Activated T-cell treated with anti-CD3 and anti-CD28 coated beads, Interleukin-2, amount 50 U/mL, for 24 hours (primary cell): ENCODE measurements at places on chromosomes 2 and 18.
A peak's percentile ranks its signal among the peaks of the same experiment; 100 is the strongest.

DNA sequence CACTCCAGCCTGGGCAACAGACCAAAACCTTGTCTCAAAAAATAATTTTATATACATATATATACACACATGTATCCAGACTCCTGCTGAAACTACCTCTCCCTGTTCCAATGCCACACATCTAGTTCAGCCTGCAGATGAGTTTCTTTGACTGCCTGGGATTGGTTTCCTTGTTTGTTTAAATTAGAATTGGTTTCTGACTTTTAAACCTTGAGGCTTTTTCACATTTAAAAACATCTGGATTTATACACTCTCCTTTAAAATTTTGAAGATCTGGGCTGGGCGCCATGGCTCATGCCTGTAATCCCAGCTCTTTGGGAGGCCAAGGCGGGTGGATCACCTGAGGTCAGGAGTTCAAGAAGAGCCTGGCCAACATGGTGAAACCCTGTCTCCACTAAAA is 21.8 kb upstream of the CXCR1 start:
- no peaks in the 10 kb centered on the region for H3K27me3 ChIP-seq
- DNase-seq: no peak
- no peak overlapping the region for H3K27ac ChIP-seq
- no peaks in the 10 kb centered on the region for H3K36me3 ChIP-seq
- H3K4me1 ChIP-seq: peaks cover 9% of the 10 kb centered on the region

- peaks cover 42% of the 10 kb centered on the region for H3K27me3 ChIP-seq
- H3K4me1 ChIP-seq: peaks cover 10% of the 10 kb centered on the region
- no peak for DNase-seq
- H3K36me3 ChIP-seq: no peaks in the 10 kb centered on the region
- H3K4me3 ChIP-seq: no peak overlapping the region
- no peak overlapping the region for H3K27ac ChIP-seq
Measured at GRCh38 chr2:162198239-162198638, 45.0 kb downstream of the FAP start.

GRCh38 chr18:63140997-63141777 is 178.4 kb downstream of the BCL2 start:
- H3K4me1 ChIP-seq: peaks cover 76% of the 10 kb centered on the region
- no peak for DNase-seq
- no peaks in the 10 kb centered on the region for H3K27me3 ChIP-seq
- peaks cover 48% of the 10 kb centered on the region for H3K36me3 ChIP-seq
- H3K4me3 ChIP-seq: no peak overlapping the region

DNA sequence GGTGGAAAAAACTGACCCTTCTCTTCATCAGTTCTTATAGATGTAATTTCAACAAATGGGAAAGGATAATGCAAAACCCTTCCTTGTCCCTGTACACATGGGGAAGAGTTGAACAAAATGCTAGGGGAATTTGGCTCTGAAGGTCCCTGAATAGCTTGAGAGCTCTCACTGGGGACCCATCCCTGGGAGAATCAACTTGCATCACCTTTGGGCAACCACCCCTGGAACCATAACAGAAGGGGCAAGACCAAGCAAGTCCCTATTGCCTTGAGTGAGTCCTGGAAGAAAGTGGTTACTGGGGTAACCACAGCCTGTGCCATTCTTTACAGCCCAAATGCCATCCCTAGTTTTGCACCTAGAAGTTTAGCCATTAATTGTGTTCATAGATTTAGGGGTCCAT is 52.2 kb upstream of the B3GNT2 start:
- H3K36me3 ChIP-seq: peaks cover 3% of the 10 kb centered on the region
- H3K27ac ChIP-seq: no peak overlapping the region

DNA sequence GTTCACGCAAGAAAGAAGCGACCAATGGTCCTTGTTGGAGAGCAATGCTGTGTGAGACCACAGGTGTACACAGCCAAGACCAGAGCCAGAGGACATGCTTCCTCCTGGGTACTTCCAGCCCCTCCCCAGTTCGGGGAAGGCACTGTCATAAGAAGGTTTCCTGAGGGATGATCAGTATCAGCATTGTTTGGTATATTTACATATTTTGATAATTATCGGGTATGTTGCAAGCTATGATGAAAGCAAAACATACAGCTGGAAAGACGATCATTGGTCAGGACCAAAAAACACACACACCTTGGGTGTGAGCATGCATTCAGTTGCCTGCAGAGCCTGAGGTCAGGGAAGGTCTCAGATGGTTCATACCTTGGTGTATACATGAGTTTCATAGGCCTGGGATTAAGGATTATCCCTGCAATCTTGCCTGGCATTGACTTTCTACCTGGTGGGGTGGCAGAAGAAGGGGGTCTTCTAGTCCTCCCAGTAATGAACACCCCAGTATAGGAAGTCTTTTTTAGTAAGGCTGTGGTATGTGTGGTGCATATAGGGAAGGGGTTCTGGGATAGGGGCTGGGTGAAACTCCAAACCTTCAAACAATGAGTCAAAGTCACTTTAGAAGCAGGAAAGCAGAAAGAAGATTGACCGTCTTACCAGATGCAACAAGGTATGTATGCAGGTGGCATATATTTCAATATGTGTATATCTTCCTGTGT is 2.9 kb downstream of the SERPINB2 start:
- H3K4me1 ChIP-seq: peaks cover 6% of the 10 kb centered on the region
- H3K4me3 ChIP-seq: no peak overlapping the region
- H3K27ac ChIP-seq: no peak overlapping the region
- H3K36me3 ChIP-seq: no peaks in the 10 kb centered on the region
- H3K27me3 ChIP-seq: peaks cover 31% of the 10 kb centered on the region

- no peak overlapping the region for H3K4me3 ChIP-seq
- peaks cover 28% of the 10 kb centered on the region for H3K27me3 ChIP-seq
- H3K4me1 ChIP-seq: peaks cover 27% of the 10 kb centered on the region
- no peak for DNase-seq
Measured at GRCh38 chr18:58041633-58042032, 2.4 kb upstream of the NEDD4L start.

DNA sequence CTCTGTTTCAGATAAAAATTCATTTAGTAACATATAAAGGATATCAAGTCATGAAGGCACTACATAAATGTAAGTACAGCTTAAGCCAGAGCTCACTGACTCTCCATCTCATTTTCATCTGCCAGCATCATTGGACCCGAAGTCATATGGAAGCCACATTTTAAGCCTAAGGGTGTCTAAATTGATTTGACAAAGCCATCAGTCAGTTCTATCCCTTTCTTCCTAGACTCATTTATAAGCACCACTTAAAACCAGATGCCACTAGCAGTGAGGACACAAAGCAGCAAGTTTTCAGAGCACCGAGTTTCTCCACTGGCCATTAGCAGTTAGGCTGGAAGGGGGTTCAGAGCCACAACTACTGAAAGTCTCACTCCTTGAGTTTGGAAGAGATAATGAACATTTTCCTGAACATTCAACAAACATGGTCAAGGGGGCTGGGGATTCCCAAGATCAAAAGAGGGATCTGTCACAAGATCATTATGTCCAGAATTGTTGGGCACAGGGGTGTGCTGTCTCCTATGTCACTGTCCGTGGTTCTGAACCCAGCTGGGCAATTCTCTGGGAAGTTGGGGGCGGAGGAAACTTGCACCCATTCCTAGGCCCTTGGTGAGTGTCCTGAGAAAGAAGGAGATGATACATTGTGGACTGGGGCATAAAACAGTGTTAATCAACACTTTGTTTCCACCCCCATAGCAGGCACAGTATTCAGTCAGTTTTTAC is 158.5 kb upstream of the LMAN1 start:
- H3K4me1 ChIP-seq: no peaks in the 10 kb centered on the region
- no peak overlapping the region for H3K27ac ChIP-seq
- H3K27me3 ChIP-seq: peaks cover 2% of the 10 kb centered on the region
- H3K4me3 ChIP-seq: no peak overlapping the region

DNA sequence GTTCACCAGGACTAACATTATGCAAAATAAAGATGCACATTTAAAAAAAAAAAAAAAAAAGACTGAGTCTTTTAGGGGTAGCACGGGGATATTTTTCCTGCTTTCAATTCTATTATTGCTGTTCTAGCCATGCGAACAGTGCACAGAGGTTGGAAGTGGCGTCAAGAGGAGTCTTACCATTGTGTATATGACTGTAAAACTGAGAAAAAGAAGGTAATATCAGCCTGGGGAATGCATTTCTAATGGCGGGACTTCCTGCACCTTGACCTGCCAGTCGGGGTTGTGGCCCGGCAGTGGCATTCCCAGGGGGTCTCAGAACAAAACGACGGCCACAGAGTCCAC is 48.5 kb upstream of the ATP6V1B1 start:
- H3K4me3 ChIP-seq: peak overlapping the region; percentile 68
- peaks cover 26% of the 10 kb centered on the region for H3K4me1 ChIP-seq
- DNase-seq: no peak
- peaks cover 93% of the 10 kb centered on the region for H3K27me3 ChIP-seq

DNA sequence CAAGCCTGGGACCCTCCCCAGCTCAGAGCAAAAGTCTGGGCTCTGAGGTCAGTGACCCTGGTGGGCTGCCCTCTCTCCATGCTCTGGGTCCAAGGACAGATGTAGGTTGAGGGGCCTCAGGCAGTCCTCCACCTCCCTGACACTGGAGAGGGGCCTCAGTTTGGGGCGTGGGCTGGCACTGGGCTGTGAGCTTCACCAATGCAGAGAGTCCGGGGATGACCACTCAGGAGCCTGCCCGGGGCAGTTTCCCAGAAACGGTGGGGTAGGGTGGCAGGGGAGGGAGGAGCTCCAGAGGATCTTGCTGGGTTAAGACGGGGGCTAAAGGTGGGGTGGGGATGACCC is 40.5 kb upstream of the SMAD7 start:
- H3K4me1 ChIP-seq: peaks cover 3% of the 10 kb centered on the region
- H3K36me3 ChIP-seq: no peaks in the 10 kb centered on the region
- no peak for DNase-seq
- H3K27ac ChIP-seq: no peak overlapping the region
- no peak overlapping the region for H3K4me3 ChIP-seq

DNA sequence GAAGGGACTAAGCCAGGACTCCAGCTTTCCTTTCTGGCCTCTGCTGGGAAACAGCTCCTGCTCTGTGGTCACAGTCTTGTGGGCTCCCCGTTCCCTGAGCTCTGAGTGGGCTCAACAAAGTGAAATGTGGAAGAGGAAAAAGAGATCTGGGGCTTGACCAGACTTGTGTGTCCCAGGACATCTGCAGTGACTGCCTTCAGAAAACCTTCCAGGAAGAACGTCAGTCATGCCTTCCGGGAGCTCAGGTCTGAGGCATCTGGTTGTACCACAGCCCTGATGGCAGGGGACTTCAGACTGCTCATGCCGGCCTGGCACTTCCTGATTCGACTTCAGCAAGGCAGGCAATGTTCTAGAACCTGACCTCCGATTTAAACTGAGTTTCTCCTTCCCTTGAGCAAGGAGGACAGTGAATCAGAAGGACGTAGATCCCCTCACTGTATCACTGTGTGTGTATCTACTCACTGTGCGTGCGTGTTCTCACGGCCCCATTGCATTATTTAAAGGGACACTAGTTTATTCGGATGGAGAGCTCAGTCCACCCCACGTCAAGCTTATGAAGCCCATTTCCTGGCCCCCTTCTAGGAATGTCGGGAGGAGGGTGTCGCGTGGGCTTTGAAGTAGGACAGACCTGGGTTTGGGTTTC is 548 bp upstream of the FBLN7 start:
- peaks cover 12% of the 10 kb centered on the region for H3K4me1 ChIP-seq
- H3K4me3 ChIP-seq: peak overlapping the region; percentile 51
- H3K27ac ChIP-seq: peak overlapping the region; percentile 37

- H3K4me3 ChIP-seq: no peak overlapping the region
- no peaks in the 10 kb centered on the region for H3K27me3 ChIP-seq
- peaks cover 91% of the 10 kb centered on the region for H3K36me3 ChIP-seq
- peaks cover 13% of the 10 kb centered on the region for H3K4me1 ChIP-seq
Measured at GRCh38 chr2:15634846-15635490, 43.3 kb downstream of the DDX1 start.

- DNase-seq: no peak
- H3K4me1 ChIP-seq: peaks cover 50% of the 10 kb centered on the region
- no peak overlapping the region for H3K4me3 ChIP-seq
- H3K36me3 ChIP-seq: peaks cover 6% of the 10 kb centered on the region
- H3K27me3 ChIP-seq: no peaks in the 10 kb centered on the region
Measured at GRCh38 chr18:58668211-58668610, 3.1 kb upstream of the MALT1 start.

GRCh38 chr18:53191634-53192033 is 851.6 kb downstream of the DCC start:
- H3K27ac ChIP-seq: no peak overlapping the region
- no peaks in the 10 kb centered on the region for H3K4me1 ChIP-seq
- no peak for DNase-seq
- no peak overlapping the region for H3K4me3 ChIP-seq

DNA sequence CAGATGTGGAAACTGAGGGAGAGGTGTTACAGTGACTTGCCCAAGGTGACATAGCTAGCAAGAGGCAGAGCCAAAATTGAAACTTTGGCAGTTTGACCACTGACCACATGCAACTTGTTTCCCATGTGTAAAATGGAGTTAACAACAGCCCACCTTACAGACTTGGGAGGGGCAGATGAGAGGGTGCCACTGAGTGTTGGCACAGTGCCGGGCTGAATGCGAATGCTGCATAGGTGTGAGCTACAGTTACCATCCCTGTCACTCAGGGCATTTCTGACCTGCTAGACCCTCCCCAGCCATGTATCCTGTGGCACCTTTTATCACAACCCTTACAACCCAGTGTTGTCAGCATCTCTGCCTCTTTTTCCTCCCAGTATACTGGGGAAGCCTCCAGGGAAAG is 10.8 kb downstream of the SMARCAL1 start:
- peaks cover 4% of the 10 kb centered on the region for H3K4me1 ChIP-seq
- no peaks in the 10 kb centered on the region for H3K27me3 ChIP-seq
- H3K4me3 ChIP-seq: no peak overlapping the region
- no peak for DNase-seq
- no peak overlapping the region for H3K27ac ChIP-seq

DNA sequence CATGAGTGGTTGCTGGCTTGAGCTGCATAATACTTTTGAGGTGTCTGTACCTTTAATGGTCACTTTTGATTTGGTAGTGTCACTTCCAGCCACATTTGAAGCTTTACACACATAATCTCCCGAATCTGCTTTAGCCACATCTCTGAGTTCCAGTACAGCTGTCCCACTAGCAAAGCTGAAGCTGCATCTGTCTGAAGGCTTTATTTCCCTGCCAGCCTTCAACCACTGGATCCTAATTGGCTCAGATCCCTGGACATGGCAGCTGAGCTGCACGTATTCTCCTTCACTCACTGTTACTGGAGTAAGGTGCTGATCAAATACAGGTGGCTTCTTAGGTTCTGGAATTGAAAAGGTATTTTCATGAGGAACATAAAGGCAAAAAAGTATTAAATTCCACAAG is 99.7 kb downstream of the TTN start:
- no peak overlapping the region for H3K27ac ChIP-seq
- DNase-seq: no peak
- H3K4me1 ChIP-seq: no peaks in the 10 kb centered on the region
- no peak overlapping the region for H3K4me3 ChIP-seq
- no peaks in the 10 kb centered on the region for H3K27me3 ChIP-seq
- peaks cover 22% of the 10 kb centered on the region for H3K36me3 ChIP-seq

- DNase-seq: no peak
- H3K27ac ChIP-seq: no peak overlapping the region
- no peaks in the 10 kb centered on the region for H3K27me3 ChIP-seq
- H3K36me3 ChIP-seq: no peaks in the 10 kb centered on the region
- H3K4me3 ChIP-seq: no peak overlapping the region
Measured at GRCh38 chr18:21979171-21979560, 190.2 kb upstream of the GATA6 start.

GRCh38 chr2:179495315-179495714 is 230.7 kb upstream of the SESTD1 start:
- H3K4me1 ChIP-seq: no peaks in the 10 kb centered on the region
- peaks cover 3% of the 10 kb centered on the region for H3K27me3 ChIP-seq
- H3K4me3 ChIP-seq: no peak overlapping the region
- no peak overlapping the region for H3K27ac ChIP-seq
- DNase-seq: no peak
